Activated CD4-positive, CD25-positive, alpha-beta regulatory T cell treated with anti-CD3 and anti-CD28 coated beads, Interleukin-2, amount 50 U/mL, for 16 hours (primary cell): ENCODE measurements at places on chromosomes 12 and 14.

DNA sequence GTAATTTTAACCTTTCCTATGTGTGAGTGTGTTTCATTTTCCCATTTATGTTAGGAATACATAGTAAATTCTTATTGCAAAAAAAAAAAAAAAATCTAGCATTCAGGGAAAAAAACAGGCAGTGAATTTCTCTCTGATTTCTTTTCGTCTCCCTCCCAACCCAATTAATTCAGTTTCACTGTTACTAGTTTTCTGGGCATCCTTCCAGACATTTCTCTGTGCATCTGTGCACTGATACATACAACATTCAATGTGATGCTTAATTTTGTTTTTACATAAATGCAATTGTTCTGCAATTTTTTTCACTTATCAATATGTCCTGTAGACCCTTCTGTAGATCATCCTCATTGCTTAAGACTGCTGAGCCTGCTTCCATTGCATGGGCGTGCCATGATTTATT is 694.3 kb upstream of the TBX3 start:
- DNase-seq = no peak

- DNase-seq = no peak
These were observed 239.2 kb upstream of the RMST start for GRCh38 chr12:97223419-97223818.

DNA sequence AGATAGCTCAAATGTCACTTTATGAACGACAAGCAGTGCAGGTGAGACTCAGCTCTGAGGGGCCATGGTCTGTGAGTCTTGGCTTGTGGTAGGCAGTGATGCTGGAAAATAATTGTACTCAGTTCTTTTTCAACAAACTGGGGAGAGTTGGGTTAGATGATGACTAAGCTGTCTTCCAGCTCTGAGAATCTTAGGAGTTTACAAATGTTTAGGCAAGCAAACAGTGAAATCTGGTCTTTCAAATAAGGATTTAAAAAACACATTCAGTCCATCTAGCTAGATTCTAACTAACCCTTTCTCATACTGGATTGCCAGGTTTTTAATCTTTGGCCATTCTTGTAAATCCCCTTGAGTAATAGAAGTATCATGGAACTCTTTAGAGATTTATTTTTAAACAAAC is 3.4 kb downstream of the PHC1 start:
- DNase-seq = no peak

- DNase-seq = no peak
These were observed 2.0 kb downstream of the ANO6 start for GRCh38 chr12:45217846-45218245.

GRCh38 chr14:85088192-85088591 is 441.8 kb upstream of the FLRT2 start:
- no peak for DNase-seq

- no peak for DNase-seq
These were observed 132.4 kb upstream of the PZP start for GRCh38 chr12:9340422-9341259.

DNA sequence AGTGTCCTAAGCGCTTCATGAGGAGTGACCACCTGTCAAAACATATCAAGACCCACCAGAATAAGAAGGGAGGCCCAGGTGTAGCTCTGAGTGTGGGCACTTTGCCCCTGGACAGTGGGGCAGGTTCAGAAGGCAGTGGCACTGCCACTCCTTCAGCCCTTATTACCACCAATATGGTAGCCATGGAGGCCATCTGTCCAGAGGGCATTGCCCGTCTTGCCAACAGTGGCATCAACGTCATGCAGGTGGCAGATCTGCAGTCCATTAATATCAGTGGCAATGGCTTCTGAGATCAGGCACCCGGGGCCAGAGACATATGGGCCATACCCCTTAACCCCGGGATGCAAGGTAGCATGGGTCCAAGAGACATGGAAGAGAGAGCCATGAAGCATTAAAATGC is 12.7 kb upstream of the AMHR2 start:
- no peak for DNase-seq

DNA sequence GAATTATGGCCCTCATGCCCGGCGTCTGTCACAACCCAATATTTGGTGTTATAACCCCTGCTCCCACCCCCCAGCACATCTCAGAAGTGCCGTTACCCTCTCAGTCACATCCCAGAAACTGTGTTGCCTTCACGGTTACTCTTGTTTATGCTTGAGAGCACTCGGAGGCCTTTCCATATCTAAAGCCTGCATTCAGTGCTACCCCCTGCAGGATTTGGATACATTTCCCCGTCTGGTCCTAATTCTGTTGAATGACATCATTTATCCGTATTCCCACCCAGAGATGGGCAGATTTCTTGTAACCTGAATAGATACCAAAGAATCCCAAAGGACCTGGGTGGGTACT is 19.1 kb upstream of the FOS start:
- DNase-seq = no peak

- DNase-seq = no peak
These were observed 219.6 kb upstream of the C14orf180 start for GRCh38 chr14:104359969-104360442.

GRCh38 chr12:24025153-24025798 is 75.8 kb upstream of the SOX5 start:
- DNase-seq = no peak

DNA sequence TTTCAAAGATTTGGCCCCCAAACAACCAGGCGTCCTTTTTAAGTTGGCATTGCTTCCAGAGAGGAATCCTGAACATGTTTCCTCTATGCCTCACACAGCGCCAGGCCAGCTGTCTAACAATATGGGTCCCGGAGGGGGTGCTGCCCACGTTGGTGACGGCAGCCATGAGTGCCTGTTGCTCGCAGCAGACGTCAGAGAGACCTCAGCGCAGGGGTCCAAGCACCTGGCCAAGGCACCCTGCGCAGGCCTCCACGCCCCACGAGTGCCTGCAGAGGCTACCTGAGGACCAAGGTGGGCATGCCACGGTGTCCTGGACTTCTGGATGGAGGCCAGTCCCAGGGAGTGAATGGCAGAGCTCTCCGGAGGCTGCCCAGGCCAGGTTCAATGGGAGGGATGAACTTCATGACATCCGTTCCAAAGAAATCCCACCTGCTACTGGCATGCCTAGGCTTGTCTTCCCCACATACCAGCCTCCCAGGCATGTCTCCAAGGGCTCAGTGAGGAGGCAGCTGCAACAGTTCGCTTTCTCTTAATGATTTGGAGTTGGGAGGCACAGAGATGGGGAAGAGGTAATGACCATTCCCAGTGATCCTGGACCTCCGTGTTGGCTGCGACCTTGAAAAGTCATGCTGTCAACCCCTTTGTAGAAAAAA is 11.6 kb upstream of the FOXN3 start:
- DNase-seq = no peak

DNA sequence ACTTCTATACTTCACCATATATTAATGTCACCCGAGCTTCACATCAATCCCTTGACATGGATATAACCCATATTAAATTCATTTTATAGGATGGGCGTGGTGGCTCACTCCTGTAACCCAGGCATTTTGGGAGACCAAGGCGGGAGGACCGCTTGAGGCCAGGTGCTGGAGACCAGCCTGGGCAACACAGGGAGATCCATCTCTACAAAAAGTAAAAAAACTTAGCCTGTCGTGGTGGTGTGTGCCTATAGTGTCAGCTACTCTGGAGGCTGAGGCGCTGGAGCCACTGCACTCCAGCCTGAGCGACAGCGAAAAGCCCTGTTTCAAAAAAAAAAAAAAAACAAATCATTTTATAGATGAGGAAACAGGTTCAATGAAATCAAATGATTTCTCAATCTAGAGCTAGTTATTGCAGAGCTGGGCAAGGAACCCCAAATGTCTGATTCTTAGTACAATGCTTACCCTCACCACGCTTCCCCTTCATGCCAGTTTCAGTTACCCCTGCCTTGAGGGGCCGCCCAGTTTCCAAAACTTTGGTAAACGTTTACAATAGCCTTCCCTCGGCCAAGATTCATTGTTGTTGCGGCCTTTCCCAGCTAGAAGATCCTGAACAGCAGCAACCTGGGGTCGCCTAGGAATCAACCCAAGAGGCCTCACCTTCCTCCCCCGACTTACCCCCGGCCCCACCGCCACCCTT is 751 bp downstream of the PSMB5 start:
- DNase-seq = no peak

DNA sequence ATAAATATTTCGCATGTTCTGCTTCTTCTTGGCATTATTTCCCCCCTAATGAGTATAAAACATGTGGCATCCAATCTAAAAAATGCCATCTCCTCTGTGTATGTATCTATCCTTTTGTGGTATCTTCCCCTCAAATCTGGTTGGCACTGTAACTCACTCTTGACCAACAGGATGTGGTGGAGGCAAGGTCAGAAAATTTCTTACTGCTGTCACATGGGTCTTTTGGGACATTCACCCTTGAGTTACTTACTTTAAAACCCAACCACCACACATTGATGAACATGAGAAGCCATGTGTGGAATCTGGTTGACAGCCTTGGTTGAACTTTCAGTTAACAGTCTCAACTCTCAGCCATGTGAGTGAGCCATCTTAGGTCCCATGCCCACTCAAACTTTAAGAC is 516.9 kb downstream of the SLC16A7 start:
- no peak for DNase-seq

DNA sequence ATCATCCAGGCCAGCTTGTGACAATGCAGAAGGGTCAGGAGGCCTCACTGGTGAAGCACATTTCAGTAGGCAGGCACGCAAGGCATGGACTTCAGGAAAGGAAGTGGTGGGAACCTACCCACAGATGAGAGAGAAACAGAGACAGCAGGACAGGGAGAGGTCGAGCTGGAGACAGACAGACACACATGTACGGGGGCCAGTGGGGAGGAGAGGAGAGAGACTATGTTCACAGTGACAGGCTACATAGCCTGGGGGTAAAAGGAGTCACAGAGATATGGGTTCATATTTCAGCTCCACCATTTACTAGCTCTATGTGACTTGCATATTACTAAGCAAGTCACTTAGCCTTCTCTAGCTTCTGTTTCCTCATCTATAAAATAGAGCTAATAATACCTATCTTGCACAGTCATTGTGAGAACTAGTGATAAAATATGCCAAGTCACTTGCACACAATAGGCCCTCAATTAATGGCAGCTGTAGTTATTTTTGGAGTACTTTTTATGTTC is 91.1 kb upstream of the FUT8 start:
- DNase-seq = no peak

DNA sequence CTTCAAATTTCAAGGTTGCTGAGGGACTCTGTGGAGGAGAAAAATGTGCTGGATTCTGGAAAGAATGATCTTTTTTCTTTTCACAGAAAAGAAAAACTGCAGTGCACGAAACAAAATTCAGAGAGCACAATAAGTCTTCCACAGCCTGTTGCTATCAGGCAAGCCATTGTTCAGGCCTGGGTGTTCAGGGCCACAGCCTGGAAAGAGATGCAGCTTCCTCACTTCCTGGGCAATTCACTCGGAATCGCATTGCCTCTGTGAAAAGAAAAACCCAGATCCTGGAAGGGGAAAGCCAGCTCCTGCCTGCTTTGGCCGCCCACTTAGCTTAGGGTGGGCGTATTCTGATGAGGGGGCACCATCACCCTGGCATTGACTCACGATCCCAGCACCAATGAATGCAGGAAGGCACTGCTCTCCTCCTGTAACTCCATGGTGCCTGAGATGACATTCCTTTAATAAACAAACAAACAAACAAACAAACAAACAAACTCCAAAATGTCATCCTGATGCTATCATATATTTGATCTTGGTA is 863.9 kb downstream of the BCL11B start:
- DNase-seq = no peak

DNA sequence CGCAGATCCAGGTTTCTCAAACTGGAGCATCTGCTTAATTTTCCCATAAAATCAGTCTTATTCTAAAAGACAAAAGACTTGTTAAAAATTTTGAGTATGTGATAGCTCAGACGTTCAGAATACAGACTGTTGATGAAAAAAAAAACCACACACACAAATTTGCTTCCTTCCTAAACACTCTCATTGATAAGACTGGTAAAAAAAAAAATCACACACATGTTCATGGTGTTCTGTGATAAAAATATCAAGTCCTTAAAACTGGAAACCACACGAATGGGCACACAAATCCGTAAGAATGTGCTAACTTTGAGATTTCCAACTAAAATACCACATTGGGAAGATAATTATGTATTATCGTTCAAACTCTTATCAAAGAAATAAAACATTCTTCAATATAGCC is 6.7 kb upstream of the ARID4A start:
- DNase-seq = no peak

DNA sequence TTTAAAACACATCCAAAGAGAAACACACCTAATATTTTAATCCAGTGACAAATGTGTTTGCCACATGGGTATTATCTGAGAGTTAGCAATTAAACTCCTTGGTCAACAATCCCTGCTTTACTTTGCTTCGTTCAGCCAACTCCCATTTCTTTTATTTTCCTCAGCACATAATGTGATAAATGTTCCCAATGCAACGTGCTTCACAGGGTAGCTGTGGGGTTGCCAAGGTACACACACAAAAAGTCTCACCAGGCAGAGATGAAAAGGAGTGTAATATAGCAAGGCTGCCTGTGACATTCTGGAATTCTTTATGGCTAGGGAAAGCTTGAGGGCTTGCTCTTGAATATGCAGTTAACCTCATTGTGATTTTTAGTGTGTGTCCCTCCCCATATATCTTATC is 208.0 kb upstream of the DIO2 start:
- DNase-seq = no peak
